ENCODE measurements at places on chromosomes 1 and 21.
A peak's percentile ranks its signal among the peaks of the same experiment; 100 is the strongest.

DNA sequence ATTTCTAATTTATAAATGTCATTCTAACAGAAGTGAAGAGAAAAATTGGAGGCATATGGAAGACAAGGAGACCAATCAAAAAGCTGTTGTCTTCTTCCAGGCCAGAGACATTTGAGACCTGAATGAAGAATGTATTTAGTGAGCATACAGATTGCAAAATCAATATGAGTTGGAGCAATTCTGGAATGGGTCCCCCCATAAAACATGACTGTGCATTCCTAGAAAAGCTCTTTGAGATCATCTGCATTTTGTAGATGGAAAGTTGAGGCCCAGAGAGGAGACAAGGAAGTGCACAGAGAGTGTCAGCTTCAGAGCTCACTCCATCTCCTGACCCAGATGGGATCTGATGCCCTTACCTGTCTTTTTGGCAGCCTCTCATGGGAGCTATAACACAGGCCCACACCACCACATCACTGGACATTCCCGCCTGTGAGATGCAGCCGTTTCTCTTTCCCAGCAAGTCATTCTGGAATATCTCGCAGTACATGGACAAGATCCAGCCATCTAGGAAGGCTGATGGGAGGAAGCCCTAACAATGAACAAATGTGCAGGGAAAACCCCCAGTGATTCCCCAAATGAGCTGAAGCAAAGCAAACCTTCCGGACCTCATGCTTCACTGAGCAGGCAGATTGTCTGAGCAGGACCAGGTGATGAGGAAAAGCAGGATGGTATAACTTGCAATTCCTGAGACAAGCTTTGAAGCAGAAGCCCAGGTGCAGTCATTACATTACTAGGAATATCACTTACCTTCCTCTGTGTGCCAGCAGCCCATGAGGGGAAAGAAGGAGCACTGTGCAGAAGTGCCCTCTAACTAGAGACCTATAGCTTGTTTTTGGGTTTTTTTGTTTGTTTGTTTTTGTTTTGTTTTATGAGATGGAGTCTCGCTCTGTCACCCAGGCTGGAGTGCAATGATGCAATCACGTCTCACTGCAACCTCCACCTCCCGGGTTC, 445.6 kb downstream of the PLPP3 start:
- no peak for DNase-seq

- DNase-seq, result no peak
These were observed 75.5 kb downstream of the SETD4 start for GRCh38 chr21:35984654-35985361.

GRCh38 chr1:235495551-235495950, 8.7 kb downstream of the B3GALNT2 start:
- no peak for DNase-seq

DNA sequence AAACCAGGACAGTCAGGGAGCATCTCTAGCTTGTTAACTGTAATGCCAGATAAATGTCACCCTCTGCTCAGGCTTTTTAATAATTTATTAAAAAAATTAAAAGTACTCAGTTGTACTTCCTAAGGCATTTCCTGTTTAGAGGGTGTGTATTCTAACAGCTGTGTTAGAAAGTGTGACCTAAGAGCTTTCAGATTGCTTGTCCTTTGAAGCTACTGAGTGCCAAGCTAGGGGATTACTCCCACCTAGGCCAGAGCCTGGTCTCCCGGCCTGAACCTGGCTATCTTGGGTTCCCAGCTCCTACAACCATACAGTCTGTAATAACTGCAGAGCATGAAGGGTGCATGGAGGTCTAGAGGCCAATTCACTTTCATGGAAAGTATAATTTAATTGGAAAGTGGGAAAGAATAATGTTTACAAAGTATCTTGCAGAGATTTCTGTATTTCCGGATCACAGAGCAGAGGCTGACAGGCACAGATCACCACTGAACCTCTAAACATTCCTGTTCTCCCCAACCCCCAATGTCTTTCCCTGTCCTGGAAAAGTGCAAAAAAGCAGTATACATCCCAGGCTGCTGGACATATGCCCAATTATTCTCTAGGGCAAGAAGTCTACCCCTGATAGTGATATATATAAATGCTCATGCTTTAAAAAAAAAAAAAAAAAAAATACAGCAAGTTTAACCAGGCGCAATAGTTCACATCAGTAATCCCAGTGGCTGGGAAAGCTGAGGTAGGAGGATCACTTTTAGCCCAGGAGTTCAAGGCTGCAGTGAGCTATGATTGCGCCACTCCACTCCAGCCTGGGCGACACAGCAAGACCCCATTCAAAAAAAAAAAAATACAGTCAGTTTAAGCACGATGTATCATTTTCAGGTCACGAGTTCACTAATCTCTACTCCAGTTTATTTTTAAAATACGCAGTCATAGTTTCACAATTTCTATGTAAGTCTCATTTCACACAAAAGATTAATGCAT, 36.7 kb upstream of the RAP1A start:
- DNase-seq, result no peak

- peak; percentile 2 for DNase-seq
These were observed 12.9 kb upstream of the SLAMF7 start for GRCh38 chr1:160726114-160726497.

DNA sequence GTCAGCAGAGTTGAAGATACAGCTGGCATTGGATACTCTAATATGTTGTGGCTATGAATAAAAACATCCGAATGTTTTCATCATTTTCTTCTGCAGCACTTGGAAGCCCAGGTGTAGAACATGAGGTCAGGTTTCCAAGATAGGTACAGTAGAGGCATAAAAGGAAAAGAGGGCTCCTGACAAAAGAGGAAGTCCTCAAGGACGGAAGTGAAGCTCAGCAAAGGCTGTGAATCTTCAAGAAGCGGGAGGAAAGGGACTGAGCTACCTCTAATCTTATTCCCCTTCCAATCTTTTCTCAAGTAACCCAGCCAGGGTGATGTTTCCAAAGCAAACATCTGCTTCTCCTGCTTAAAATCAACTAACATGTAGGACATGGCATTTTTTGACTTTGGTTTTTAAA, 4.4 kb upstream of the PIK3C2B start:
- DNase-seq, result no peak

DNA sequence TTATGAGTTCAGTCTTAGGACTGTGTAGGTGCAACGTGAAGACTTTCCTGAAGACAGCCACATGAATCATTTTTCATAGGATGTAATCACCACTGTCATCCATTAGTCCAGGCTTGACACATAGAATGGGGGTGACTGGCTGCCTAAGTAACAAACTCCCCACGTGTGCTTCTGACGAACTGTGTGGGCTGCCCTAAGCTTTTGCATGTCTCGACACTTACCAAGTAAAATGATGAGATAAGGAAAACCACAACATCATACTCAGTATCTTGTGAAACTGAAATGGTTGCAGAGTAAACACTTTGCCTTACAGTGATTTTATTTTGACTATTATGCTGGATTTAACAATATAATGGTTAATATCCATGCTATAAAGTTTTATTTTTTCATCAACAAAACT, 19.5 kb downstream of the ERG start:
- no peak for DNase-seq

GRCh38 chr21:26806801-26807295, 38.4 kb downstream of the ADAMTS1 start:
- no peak for DNase-seq

DNA sequence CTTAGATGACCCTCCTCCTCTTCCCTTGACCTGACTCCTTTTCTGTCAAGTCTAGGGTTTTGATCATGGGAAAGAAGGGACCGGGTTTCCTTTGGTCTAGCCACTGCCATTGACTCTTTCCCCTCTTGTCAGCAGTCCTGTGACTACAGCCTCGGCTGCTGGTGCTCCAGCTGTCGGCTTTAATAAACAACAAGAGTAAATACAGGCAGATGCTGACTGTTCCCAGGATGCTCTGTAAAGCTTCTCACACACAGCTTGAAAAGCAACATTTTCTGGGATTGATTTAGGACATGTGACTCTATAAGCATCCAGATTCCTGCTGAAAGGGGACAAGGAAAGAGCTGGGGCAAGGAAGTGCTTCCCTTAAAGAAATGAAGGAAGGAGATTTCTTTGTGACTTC, 53.5 kb upstream of the CTTNBP2NL start:
- no peak for DNase-seq

DNA sequence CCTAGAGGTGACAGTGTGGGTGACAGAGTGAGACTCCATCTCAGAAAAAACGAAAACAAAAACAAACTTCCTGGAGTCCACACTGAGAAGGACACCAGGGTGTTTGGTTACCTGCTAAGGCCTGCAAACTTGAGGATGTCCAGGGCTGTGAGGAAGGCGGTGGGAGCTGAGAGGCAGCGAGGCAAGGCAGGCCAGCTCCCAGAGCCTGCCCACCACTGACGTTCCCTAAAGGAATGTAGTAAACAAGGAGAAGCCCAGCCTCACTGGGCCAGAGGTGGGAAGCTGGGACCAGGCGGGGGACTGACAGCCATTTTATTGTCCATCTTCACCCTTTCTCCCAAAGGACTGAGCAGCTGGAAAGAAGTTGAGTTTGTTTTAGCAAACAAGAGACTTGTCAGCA, 24.1 kb downstream of the SHISA4 start:
- no peak for DNase-seq

GRCh38 chr1:226108935-226109828, 46.7 kb downstream of the H3-3A start:
- no peak for DNase-seq

DNA sequence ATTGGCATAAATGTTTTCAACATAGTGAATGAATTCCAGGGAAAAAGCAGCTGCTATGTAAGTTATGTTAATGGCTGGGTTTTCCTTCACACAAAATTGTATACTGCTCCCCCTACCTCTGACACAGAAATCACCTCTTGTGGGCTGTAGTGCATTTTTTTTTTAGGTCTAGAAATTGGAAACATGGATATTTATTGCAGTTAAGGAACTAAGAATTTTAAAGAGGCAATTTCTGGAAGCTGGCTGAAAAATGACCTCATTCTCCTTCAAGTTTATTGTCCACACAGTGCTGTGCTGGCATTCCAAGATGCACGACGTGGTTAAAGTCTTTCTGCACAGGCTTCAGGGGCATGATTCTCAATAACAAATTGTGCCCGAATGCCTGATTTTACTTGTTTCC, 1424.2 kb downstream of the MRPL39 start:
- DNase-seq, result no peak

DNA sequence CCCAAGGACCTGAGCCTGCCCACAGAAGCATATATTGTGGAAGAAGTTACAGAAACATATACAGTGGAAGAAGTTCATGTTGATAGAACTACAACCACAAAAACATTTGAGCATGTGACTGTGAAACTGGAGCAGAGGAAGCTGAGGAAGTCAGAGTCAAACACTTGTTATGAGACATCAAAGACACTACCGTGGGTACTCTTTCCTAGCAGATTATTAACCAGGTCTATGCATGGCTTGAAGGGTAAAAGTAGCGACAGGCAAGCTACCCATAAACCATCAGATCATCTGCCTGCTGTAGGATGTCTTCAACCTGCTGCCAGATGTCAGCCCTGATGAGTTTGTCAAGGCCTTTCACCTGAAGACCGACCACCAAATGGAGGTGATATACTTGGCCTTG, 35.8 kb downstream of the IVNS1ABP start:
- no peak for DNase-seq

DNA sequence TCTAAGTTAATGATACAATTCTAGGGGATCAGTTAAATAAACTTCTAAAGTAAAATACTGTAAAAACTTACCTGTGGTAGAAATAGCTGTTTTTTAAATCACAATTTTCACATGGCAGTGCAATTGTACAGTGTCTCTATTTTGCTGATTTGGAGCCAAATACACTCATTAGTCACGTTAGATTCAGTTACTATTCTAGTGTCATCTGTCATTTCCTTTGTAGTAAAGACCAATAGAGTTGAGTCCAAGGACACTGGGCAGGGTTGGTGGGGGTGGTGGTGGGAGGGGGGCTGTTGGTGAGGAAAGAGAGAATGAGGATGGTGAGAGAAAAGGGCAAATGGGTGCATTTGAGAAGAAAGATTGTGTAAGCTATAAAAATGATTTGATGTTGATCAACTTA, 33.6 kb downstream of the CD55 start:
- DNase-seq, result no peak

GRCh38 chr1:209805875-209806760, at the start of gene IRF6:
Gene IRF6 (minus strand): TSS chr1:209806142. CDS start chr1:209801413, 4,729 bp downstream.
- DNase-seq, result peak; percentile 70

GRCh38 chr1:218336328-218336727, 8.8 kb upstream of the TGFB2 start:
- DNase-seq, result no peak

DNA sequence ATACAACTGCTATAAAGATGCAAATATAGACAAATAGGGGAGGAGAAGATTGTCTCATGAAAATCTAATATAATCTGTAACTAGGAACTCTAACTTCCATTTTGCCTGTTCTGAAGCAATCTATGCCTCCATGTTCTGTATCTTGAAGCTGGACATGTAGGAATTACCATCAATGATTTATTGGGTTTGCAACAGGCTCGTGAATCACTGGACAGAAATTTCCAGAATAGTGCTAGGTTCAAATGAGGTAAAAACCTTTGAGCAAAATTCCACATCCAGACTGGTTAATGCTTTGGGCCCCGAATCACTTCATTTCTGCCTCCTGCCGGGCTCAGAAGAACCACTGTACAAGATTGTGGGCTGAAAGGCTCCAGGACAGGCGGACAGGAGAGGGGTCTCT, 110.7 kb upstream of the CTTNBP2NL start:
- no peak for DNase-seq

DNA sequence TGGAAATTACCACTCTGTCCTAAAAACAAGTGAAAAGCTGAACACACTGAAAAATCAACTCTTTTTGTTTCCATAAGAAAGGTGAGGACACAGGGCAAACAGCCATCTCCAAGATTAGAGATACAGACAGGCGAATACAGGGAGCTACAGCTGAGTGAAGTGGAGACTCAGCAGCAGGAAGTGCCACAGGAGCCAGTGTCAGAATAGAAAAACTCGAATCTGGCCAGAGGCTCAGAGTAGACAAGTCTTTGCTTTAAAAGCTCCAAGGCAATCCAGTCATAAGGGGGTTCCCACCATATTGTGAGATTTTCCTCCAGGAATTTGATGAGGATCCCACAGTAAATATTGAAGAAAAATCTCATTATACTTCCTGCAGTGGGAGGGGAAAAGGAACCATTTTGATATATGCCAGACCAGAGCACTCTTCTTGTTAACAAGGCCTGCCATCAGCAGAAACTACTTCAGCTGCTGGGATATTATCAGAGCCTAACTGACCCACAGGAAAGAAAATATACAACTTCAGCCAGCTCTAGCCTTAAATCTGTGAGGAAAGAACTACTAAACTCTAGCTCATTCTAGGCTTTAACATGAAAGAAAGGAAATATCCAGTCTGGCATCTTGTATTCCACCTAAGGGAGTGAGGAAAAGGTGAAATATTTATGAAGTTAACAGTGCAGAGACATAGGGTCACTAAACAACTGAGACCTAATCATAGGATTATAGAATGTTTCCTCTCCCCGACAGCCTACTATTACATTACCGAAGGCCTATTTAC, 256.2 kb upstream of the OLFM3 start:
- no peak for DNase-seq

GRCh38 chr1:98704474-98704873, 43.0 kb downstream of the SNX7 start:
- DNase-seq, result no peak

- DNase-seq, result no peak
These were observed 33.6 kb downstream of the LRRN2 start for GRCh38 chr1:204651843-204652421.

GRCh38 chr1:99702221-99702620, 56.3 kb downstream of the PALMD start:
- no peak for DNase-seq

GRCh38 chr1:180593382-180593781, 34.6 kb downstream of the OVAAL start:
- no peak for DNase-seq

- DNase-seq, result no peak
These were observed 66.3 kb upstream of the PPP2R5A start for GRCh38 chr1:212218911-212219310.

- DNase-seq, result no peak
These were observed 181.2 kb downstream of the PLPPR4 start for GRCh38 chr1:99445486-99445885.

All from stimulated activated naive CD8-positive, alpha-beta T cell treated with anti-CD3 and anti-CD28 coated beads, Interleukin-15, Interleukin-2, amounts not matched to agents 100 U/mL and 50 U/mL, for 24 hours (primary cell).